ENCODE measurements at places on chromosomes 16 and 17.

DNA sequence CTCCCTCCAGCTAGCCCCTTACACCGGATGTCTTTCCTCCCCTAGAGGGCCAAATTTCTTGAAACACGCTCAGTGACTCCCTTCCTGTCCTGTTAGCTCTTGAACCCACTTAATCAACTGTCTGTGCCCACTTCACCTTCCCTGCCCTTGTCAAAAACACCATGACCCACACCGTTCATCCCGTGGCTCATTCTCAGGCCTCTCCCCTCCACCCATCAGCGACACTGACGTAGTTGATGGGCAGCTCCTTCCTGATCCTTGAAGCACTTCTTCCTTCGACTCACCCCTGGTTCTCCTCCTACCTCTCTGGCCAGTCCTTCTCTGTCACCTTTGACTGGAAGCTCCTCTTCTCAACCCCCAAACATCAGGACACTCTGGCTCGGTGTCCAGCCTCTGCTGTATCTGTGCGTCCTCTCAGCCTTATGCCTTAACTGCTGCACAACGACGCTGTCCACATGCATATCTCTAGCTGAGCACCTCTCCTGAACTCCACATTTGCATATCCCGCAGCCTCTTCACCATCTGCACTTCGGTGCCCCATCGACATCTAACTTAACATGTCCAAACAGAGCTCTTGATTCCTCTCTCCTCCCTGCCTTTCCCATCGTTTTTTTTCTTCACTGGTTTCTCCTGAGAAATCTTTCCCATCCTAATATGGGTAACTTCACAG lies 39.3 kb upstream of the CCDC182 start:
- no peak for DNase-seq

DNA sequence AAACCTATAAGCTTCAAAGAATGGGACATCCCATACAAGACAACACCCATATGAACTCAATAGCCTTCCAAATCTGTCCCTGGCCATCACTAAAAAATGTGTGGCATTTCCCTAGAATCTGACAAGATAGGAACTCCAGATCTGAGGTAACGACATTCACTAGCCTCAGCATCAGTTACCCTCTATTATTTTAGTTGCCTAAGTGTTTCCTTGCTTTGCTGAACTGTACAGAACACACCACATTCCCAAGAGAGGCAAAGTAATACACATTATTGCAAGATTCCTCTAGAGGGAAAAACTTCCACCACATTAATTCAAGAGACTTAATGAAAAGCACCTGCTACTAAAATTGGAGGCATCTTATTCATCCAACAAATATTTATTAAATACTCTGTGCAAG lies 5.0 kb downstream of the LSM12 start:
- DNase-seq = peak; percentile 93

GRCh38 chr16:3471518-3472176 lies 23.6 kb downstream of the C16orf90 start:
- no peak for DNase-seq

DNA sequence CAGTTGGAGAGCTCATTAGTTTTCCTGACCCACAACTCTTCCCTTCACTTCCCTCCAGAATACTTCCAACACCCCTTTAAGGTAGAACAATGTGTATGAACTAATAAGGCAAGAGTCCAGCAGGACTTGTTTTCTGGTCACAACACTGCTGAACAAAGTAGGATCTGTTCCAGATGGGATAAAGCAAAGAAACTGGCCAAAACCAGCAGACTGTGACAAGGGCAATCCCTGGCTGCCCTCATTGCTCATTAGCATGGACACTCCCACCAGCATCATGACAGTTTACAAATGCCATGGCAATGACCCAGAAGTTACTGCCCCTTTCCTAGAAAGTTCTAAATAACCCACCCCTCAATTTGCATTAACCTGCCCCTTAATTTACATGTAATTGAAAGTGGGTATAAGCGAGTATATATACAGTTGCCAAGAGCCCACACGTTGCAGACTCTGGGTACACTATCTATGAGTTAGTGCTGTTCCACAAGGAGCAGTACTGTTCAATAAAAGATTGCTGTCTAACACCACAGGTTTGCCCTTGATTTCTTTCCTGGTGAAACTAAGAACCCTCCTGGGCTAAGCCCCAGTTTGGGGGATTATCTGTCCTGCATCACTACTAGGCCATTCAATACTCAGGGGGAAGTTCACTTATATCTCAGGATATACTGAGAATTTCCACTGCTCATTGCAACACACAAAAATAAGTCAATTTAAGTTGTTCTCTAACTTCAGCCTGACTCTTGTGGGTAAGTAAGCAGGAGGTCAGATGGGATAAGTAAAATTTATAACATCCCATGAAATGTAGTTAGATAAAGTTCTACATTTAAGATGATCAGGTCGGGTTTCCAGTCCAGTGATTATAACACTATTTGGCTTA lies 82.3 kb downstream of the SSH2 start:
- no peak for DNase-seq

- no peak for DNase-seq
Observed at GRCh38 chr17:62631936-62632924, 4.8 kb downstream of the MRC2 start.

DNA sequence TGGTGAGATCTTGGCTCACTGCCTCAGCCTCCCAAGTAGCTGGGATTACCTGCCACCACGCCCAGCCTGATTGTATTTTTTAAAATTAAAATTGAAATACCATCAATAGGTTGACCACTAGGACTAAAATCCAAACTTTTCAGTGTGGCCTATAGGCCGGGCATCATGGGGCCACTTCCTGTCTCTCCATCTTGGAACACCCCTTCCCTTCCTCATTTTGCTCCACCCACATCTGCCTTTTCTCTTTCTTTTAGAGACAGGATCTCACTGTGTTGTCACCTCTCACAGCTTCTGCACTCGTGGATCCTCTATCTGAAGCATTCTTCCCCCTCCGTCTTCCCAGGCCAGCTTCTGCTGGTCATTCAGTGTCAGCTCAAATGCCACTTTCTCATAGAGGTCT lies 57.0 kb downstream of the BMERB1 start:
- no peak for DNase-seq

- no peak for DNase-seq
Observed at GRCh38 chr17:82718986-82719685, 2.6 kb downstream of the FN3KRP start.

Data from fibroblast of gingiva (primary cell).